ENCODE measurements at places on chromosomes 6 and 20. TPM values are rescaled to one million over a fixed set of nuclear protein-coding genes. Genes with fewer than 3 reads are reported as not detected.

The RUNX2 gene
- total RNA-seq, result 2.0 TPM

The ANKRD66 gene
- total RNA-seq, result not detected

The EEF1E1 gene
- 68.0 TPM for total RNA-seq

The CARMIL1 gene
- total RNA-seq, result 7.7 TPM

The SLC25A27 gene
- total RNA-seq, result 0.47 TPM

The HMGCLL1 gene
- total RNA-seq, result 0.14 TPM

The TMEM30A gene
- 41.0 TPM for total RNA-seq

The MMP24 gene
- total RNA-seq, result 34.6 TPM

The BPIFA3 gene
- total RNA-seq, result not detected

The NT5DC1 gene
- total RNA-seq, result 25.5 TPM

The C20orf202 gene
- total RNA-seq, result not detected

The MCCD1 gene
- not detected for total RNA-seq

The MACROD2 gene
- total RNA-seq, result 0.74 TPM

The NOX3 gene
- not detected for total RNA-seq

The OOEP gene
- not detected for total RNA-seq

The SNRNP48 gene
- 10.8 TPM for total RNA-seq

The PAK5 gene
- not detected for total RNA-seq

The C20orf141 gene
- 0.46 TPM for total RNA-seq

The MOCS1 gene
- 2.2 TPM for total RNA-seq

The MRPL14 gene
- total RNA-seq, result 62.2 TPM

The ZNF311 gene
- total RNA-seq, result 0.19 TPM

The SIRPB1 gene
- 0.17 TPM for total RNA-seq

The DCDC2 gene
- total RNA-seq, result 2.5 TPM

The TNFRSF21 gene
- 19.9 TPM for total RNA-seq

The LRP11 gene
- total RNA-seq, result 27.5 TPM

Measured in A549 treated with GW870086 at 1 μM for 4 hours (cell line).